ENCODE measurements at places on chromosomes 1 and 21.

GRCh38 chr1:94120570-94120901 lies 412 bp downstream of the ABCA4 start:
- no peak for DNase-seq

- no peak for DNase-seq
These were observed 541.1 kb upstream of the CAMK1G start for GRCh38 chr1:209042413-209042812.

- no peak for DNase-seq
These were observed 30.3 kb downstream of the DYRK1A start for GRCh38 chr21:37396855-37397254.

DNA sequence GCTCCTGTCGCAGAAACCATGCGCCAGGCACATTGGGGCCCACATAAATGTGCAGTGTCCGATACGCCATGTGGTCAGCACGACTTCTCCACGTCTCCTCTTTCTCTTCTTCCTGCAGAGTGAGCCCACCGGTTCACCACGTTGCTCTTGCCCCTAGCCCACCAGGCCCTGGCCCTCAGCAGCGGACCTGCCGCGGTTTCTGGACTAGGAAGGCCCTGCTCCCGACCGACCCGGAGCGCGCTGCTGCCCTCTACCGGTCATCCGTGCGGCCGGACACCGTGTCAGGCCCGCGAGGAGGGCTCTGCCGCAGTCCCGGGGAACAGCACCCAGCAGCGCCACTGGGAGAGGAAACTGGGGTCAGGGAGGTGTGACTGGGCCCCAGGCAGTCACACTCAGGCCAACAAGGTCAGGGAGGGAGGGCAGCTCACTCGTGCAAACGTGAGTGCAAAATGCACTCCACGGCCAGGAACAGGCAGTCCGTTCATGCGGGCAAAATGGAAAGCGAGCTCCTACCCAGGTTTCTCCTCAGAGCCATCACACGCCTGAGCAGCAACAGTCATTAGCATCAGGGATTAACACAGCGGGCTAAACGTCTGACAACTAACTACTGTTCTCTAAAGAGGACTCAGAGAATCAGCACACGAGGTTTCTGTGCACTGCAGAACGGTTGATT lies 13.7 kb downstream of the TLR5 start:
- DNase-seq, result peak; percentile 70

Data from activated naive CD8-positive, alpha-beta T cell treated with anti-CD3 and anti-CD28 coated beads for 36 hours (primary cell).